ENCODE measurements at places on chromosomes 13 and 19.

DNA sequence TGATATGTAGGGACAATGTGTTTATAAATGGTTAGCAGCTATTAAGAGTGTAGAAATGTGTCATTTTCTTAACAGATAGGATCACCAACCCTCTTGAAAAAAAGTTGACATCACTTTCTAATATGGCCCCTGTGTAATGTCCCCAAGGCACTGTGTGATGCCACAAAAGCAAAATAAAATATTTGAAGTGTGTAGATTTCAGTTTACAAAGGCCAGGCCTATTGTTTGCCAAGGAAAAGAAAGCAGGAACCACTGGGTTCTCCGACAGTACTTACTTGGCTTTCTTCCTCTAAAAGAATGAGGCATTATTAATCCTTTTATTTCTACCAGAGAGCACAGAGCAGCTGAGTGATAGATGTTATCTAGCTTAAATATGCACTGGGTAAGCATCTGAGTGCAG is 10.5 kb upstream of the GJA3 start:
- no peak for DNase-seq

GRCh38 chr19:5515737-5516136 is 52.0 kb downstream of the TINCR start:
- no peak for DNase-seq

DNA sequence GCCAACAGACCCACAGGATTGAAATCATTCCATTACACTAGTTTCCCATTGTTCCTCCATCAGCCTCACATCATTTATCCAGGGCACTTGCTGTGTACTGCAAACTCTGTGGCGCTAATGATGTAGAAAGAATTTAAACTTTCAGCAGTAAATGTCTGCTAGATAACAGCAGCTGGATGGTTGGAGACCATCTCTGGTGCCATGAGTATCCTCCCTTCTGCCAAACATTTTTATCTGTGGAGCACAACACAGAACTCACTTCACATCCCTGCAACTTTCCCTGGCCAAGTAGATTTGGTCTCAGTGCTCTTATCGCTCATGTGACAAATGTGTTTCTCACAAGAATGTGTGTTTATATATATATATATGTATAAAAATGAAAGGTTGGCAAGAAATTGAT is 481.9 kb downstream of the FGF9 start:
- DNase-seq = no peak

- no peak for DNase-seq
Observed at GRCh38 chr19:18501351-18501750, 20.5 kb downstream of the ELL start.

GRCh38 chr13:50979187-50979586 is 69.6 kb downstream of the RNASEH2B start:
- DNase-seq = no peak
